ENCODE measurements at places on chromosomes 1 and 21.

- DNase-seq: no peak
These were observed 109.9 kb upstream of the ADGRL2 start for GRCh38 chr1:81690676-81691453.

DNA sequence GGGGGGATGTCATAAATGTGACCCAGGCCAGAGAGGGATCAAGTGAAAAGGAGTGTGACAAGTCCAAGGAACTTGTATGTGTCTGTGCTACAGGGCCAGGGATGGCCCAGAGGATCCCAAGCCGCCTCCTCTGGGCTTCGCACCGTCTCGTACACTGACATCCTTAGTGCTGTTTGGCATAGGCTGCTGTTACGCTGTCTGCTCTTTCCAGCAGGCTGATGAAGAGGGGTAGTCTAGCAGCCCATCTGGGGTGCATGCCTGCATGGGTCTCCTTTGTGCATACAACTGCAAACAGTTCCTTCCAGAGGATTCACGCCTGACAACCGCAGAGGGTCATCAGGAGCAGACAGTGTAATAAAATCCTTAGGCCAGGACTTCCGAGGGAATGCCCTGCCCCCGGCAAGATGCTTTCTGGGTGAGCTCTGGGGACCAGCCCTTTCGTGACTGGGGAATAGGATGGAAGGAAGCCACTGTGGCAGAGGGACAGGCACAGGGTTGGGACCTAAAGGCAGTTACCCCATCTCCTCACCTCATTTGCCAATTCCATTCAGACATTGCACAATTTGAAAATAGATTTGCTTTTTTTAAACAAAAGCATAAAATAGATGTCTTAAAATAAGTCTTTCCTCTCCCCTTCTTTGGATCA lies 6.3 kb upstream of the GOLT1A start:
- DNase-seq: no peak

GRCh38 chr1:171179318-171180227 lies 5.5 kb upstream of the FMO2 start:
- no peak for DNase-seq

GRCh38 chr1:237112663-237113062 lies 70.7 kb downstream of the RYR2 start:
- no peak for DNase-seq

- no peak for DNase-seq
These were observed 16.0 kb downstream of the VANGL2 start for GRCh38 chr1:160416369-160416768.

DNA sequence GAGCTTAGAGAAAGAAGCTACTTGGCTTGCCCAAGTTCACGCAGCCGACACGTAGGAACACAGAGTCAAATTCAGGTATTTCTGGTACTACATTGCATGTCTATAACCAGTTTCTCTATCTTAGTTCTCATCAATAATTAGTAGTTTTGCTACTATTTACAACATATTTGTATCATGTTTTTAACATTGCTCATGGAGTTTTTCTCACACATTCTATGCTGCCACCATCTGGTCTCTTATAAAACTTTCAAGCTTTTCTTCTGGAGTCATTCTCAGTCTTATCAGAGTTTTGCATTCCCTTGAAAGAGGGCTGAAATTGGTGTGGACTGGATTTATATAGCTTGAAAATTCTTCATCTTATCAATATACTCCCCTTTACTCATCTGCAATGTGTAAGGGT lies 118.8 kb upstream of the PALMD start:
- no peak for DNase-seq

DNA sequence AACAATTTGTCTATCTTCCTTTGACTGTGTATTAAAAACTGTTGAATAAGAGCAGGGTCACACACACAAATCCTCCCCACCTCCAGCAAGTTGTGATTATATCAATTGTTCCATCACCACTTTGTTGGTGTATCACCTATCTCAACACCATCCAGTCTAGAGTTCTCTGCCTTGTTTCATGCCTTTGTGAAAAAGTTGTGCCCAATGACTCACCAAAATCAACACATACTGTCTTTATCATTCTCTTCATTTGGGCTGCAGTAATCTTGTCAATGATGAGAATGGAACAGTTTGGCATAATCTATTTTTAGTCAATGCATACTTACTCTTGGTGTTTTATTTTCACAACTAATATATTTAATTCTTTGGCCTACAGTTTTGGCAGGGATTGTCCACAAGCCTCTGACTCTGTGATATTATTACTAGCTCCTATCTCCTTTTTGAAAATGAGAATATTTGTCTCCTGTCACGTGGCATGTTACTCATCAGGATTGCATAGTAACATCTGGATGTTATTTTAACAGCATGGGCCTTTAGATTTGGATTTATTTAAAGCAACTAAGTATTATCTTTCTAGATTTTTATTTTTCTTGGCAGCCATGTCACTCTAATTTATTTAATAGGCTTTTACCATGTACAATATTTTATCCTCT lies 5.1 kb downstream of the C1orf87 start:
- no peak for DNase-seq

DNA sequence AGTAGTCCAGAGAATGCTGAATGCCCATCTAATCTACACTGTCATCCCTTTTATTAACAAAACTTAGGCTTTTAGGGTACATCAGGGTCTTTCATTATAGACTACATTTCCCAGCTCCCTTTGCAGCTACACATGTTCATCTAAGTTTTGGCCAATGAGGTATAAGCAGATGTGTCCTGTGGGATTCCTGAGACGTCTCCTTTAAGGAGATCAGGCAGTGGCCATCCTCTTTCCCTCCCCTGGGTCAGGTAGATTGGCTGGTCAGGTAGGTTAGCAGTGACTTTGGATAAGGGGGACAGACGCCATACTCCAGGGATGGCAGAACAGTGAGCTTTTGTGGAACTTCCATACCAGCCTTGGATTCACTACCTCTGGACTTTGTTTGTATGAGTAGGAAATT lies 188.3 kb downstream of the FGGY start:
- DNase-seq: no peak

DNA sequence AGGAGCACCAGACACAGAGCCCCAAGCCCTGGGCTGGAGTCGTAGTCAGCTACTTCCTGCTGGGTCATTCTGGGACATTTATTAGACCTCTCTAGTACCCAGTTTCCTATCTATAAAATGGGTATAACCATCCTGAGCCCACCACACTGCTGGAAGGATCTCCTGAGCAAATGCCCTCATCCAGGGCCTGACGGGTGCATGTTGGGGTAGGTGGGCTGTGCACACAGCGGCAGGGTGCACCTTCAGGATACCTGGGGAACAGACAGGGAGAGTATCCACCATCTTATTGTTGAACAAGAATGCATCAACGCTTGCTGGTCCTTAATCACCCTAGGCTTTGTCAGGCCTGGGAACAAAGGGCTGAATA lies 191.0 kb downstream of the HIVEP3 start:
- DNase-seq: no peak

DNA sequence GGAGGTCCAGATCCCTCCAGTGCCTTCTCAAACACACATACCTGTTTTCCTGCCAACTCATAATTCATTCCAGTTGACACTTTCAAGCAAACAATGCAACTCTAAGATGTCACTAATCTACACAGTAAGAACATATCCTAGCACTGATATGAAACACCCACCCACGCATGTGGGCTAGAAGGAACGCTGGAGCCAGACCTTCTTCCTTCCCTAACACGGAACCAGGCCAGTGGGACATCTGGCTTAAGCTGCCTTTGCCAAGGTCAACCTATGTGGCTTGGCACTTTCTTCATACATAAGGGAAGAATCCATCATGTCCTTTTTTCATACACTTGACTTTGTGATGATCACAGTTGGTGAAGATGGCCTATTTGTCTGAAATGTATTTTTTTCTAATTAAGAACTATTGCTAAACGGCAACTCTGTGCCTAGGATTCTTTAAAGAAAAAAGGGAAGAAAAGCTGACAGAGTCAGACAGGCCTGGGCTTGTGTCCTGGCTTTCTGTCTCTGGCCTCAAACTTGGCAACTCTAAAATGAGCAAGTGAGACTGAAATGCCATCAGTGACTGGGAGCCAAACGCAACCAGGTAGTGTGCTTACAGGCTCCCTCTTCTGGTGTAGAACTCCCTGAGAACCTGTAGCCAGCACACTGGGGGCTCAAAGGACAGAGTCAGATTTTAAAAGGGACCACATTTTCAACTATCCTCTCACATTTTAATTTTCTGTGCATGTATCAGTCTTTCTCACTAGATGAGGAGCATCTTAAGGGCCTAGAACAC lies 92.6 kb upstream of the BEND5 start:
- no peak for DNase-seq

- no peak for DNase-seq
These were observed 99.7 kb downstream of the PHTF1 start for GRCh38 chr1:113659556-113659955.

DNA sequence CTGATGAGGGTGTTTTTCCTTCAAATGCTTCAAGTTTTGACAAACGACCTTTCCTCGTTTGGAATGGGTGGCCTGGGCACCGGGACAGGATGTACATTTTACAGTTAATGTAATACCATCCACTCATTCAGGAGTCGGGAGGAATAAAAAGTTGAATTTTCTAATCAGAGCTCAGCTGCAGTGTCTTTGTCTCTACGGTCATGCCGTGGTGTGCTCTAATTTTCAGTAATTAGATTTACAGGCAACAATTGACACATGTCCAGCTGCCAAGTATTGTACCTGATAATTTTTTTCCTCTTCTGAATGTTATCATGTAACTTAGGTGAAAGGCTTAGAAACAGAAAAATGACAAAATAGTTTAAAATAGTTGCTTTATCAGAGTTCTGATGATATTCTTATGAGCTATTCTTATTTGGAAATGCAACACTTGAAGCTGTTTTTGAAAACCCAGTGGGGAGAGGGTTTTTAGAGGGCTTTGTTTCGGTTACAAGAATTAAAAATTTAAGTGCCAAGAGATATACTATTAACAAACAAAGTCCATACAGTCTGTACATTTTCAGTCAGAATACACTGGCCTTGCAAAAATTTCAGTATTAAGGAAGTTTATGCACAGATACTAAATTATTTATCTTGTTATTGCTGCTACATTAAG lies 1.0 kb downstream of the CDKN2C start:
- no peak for DNase-seq

DNA sequence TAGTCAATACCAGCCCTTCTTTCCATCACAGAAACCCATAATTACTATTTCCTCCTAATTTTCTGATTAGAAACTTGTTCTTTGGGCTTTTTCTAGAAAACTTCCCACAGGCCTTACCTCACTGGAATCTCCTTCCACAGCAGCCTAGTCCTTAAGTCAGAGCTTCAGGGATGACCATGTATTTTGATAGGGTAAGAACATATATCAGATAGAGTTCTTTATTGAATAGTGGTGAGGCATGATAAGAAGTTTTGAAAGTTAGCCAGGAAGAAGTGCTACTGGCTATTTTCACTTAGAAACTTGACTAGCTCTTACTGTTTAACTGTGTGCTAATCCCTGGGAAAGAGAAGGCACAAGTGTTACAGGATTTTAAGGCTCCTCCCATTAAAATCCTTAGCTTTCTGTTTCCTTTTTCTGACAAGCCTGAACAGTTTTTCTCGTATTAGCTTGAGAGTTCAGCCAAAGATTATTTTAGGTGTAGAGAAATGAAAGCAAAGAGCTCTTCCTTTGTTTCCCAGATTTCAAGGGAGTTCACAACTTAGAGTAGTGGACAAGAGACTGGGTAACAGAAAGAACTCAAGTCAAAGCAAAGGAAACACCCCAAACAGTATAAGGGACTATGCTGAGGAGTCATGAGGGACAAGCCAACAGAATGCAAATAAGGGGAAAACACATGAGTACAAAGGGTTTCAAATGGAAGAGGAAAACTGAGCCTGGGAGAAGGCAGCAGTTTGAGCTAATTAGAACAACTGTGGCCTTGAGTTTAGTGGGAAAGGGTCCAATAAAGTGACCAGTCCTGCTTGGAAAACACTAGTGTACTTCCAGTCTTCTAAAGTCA lies 37.2 kb upstream of the AIM2 start:
- DNase-seq: no peak

All from HS-27A (cell line).